ENCODE measurements at places on chromosomes 5 and 9.

- peak; percentile 92 for ATAC-seq
Observed at GRCh38 chr9:2014696-2015580, at the start of gene SMARCA2. Gene SMARCA2, plus strand, starts transcription at chr9:2015347. Its CDS starts 13,676 bp downstream, at chr9:2029023.

GRCh38 chr9:123358181-123358905, 2.3 kb downstream of the CRB2 start:
- no peak for ATAC-seq

- no peak for ATAC-seq
Observed at GRCh38 chr5:14729448-14730385, 65.2 kb downstream of the OTULIN start.

GRCh38 chr5:124658867-124659557, 87.4 kb downstream of the ZNF608 start:
- ATAC-seq, result no peak

DNA sequence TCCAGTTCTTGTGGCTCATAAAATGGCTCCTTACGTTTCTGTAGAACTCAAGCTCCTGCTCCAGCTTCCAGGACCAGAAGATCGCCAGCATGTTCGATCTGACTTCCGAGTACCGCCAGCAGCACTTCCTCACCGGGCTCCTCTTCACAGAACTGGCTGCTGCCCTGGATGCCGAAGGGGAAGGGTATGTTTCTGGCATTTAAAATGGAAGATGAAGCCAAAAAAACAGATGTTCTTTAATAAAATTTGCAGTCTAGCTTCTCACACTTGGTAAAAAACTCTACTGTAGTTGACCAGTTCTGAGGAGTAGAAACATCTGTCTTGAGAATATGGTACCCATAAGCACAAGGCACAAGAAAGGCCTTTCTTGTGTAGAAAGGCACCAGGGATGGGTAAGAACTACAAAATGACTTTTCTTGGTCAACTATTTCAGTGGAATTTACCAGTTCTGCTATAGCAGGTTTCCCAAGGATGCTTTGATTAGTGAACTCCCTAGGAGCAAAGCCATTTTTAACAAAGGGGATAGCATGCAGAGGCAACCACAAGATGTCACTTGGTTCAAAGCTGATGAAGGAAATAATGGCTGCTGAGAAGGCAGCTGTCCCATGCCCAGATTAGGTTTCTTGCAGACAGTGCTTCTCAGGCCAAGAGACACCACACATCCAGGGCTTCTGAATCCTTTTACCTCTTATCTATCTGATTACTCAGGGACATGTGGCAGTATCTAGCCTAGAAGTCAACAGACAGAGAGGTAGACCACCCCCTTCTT, 192.4 kb downstream of the DOCK8 start:
- ATAC-seq, result no peak

DNA sequence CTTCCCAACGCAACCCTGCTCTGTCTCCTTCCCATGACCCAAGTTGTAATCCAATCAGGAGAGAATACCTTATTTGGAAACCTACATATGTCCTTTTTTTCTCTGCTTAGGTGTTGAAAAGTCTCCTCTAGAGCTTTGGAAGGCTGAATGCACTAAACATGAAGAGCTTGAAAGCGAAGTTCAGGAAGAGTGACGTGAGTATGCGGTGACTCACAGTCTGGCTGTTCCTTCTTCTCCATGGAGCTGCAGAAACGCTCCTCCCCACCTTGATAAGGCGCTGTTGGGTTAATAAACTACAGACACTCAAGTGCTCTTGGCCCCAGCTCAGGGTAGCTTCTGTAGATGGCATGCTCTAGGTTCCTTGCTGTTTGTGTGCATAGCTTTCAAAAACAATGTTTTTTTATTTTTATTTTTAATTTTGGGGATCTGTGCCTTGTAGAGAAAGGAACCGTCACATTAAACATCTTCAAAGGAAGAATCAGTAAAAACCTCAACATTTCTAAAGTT, 30.7 kb downstream of the RAI14 start:
- no peak for ATAC-seq

- ATAC-seq, result no peak
Observed at GRCh38 chr5:132067451-132067850, 6.1 kb upstream of the CSF2 start.

DNA sequence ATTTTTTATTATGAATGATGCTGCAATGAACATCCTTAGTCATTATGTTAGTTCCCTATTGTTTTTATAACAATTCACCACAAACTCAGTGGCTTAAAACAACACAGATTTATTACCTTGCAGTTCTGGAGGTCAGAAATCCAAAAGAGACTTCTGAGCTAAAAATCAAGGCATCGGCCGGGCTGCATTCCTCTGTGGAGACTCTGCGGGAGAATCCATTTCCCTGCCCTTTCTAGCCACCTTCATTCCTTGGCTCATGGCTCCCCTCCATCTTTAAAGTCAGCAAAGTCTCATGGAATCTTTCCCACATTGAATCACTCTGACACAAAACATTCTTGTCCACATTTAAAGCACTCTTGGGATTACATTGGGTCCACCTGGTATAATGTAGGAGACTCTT, 38.6 kb downstream of the SNX18 start:
- ATAC-seq, result no peak

- ATAC-seq, result no peak
Observed at GRCh38 chr5:146548781-146549449, 32.9 kb upstream of the GPR151 start.

DNA sequence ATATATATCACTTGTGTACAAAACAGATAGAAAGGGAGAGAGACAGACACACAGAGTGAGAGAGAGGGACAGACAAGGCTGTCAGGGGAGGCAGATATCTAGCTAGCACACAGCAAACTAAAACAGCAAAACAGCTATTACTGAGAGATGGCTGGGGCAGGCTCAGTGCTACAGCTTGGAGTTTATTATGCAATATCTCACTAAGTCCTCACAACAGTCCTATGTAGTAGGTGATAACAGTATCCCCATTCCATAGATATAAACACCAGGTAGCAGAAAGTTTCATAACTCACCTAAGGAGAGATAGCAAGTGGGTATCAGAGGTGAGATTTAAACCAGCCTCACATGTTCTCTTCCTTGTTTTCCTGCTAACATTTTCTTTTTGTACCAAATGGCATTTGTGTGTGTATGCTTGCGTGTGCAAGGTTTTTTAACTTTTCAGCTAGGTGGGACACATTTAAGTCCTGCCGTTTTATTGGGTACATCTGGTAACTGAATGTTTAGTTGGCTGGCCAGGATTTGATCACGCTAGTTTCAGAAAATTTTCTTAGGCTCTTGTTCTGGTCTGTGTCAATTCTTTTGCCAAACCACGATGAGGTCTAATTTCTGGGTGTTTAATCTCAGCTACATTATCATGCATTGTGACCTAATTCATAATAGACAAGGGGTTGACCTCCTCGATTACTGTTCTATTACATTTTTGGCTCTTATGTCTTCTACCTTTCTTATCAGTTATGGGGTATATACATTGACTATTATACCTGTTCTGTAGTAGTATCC, 105.1 kb downstream of the LMNB1 start:
- no peak for ATAC-seq

- ATAC-seq, result no peak
Observed at GRCh38 chr9:23287390-23287789, 538.6 kb downstream of the ELAVL2 start.

GRCh38 chr9:79562749-79563386, 8.9 kb upstream of the TLE4 start:
- ATAC-seq, result no peak

DNA sequence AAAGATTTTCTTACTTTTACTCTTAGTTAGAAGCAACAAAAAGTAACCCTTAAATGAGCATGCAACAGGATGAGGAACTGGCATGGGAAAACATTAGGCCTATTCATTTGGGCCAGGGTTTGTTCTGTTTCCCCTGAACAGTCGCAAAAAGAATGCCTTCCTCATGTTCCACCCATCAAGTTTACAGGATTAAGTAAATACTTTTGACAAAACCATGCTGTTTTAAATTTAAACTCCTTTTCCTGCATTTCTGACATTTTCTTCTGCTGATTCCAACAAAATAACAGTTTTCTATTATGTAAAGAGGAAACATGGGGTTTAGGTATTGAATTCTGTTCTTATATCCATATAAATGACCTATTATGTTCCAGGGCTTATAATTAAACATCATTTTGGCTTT, 236.6 kb upstream of the ACTBL2 start:
- ATAC-seq, result no peak

- ATAC-seq, result peak; percentile 93
Observed at GRCh38 chr5:73519531-73520283, 21.5 kb downstream of the BTF3 start.

DNA sequence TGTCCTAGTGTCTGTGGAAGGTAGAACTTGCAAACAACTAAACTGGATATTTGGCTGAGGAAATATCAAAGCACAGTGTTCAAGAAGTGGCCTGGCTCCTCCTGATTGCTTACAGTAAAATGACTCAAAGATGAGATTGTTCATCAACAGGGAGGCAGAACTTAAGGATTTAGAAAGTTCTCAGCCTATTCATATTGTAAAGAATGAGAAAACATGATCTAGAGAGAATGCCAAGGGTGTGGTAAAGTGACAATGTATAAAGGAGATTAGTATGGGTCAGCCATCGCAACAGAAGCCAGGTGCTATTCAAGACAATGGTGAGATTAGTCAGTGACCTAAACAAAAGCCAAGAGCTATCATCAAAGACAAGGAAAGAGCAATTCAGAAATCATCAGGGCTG, 372.3 kb downstream of the SPOCK1 start:
- no peak for ATAC-seq

DNA sequence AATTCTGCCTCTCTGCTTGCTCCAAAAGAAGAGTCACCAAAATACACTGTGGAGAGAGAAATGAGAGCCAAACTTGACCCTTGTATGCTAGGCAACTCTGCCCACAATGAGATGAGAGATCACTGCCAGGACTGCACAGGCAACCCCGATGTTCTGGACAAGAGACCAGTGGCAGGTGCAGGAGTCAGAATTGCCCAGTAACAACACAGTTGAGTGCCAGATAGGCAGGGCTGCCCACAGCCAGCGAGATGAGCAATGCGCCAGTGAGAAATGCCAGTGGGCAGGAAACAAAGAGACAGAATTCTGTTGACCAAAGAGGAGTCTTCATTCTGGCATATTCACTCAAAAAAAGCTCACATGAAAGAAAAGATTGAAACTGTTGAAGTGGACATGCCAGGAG, 570.7 kb downstream of the CAAP1 start:
- no peak for ATAC-seq

GRCh38 chr9:123716339-123716945, 213.5 kb downstream of the DENND1A start:
- ATAC-seq, result peak; percentile 56

GRCh38 chr5:158068964-158069363, 210.0 kb upstream of the CLINT1 start:
- no peak for ATAC-seq

- ATAC-seq, result no peak
Observed at GRCh38 chr5:146995878-146996277, 117.3 kb upstream of the PPP2R2B start.

DNA sequence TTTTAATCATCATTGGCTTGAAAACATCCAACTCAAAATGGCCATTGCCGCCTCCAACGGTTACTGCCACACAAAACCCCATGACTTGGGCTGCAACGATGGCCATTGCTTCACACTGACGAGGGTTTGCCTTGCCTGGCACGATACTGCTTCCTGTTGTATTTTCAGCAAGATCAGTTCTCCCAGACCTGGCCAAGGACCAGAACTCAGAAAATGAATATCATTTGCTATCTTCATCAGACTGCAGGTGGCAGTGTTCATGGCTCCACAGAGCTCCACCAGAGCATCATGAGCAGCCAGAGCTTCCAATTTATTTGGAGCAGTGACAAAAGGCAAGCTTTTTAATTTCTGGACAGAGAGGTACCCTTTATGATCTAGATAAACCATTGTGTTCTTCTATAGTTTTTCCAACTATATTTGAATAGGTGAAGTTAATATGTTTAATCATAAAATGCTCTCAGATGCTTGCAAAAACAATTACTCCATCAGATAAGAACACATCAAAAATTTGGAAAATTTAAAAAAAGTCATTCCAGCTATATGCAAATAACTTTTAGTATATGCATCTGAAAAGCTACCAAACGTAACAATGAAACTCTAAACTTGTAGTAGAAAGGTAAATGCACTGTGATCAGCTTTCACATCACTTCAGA, 10.4 kb downstream of the AMACR start:
- ATAC-seq, result no peak

DNA sequence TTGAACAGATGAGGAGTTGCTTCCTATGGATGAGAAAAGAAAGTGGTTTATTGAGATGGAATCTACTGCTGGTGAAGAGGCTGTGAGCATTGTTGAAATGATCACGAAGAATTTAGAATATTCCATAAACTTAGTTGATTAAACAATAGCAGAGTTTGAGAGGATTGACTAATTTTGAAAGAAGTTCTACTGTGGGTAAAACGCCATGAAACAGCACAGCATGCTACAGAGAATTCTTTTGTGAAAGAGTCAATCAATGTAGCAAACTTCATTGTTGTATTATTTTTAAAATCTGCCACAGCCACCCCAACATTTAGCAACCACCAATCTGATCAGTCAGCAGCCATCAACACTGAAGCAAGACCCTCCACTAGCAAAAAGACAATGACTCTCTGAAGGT, 309.1 kb downstream of the SPOCK1 start:
- no peak for ATAC-seq

DNA sequence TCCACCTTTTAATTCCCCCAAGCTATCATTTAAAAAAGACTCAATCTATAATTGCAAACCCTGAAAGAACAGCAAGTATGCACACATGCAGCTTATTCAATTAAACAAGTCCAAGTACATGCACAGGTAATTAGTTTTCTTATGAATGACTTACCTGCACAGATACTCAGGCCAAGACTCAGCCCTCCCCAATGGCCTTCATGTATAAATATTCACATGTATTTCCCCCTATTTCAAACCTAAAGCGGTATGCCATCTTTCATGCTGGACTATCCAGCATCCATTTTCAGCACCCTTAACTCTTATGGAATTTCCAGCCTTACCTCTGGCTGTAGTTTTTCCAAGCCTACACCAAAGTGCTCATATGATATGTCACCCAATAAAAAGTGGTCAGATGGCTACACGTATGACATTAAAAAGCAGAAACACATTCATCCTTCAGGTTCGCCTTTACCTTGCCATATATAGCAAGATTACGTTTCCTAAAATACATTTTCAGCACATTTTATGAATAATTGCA, 205.5 kb downstream of the MEF2C start:
- no peak for ATAC-seq

- no peak for ATAC-seq
Observed at GRCh38 chr9:18263377-18263776, 210.6 kb upstream of the ADAMTSL1 start.

- ATAC-seq, result no peak
Observed at GRCh38 chr5:77644371-77645157, 6.1 kb upstream of the OTP start.
